Posterior vena cava (tissue), 2 donors: ENCODE measurements at places on chromosomes 2 and 18. TPM values are rescaled to one million over a fixed set of nuclear protein-coding genes. Genes with fewer than 3 reads are reported as not detected.

The SP140L gene
- 17.0 TPM for total RNA-seq

The MCEE gene
- total RNA-seq = 21.3 TPM

DNA sequence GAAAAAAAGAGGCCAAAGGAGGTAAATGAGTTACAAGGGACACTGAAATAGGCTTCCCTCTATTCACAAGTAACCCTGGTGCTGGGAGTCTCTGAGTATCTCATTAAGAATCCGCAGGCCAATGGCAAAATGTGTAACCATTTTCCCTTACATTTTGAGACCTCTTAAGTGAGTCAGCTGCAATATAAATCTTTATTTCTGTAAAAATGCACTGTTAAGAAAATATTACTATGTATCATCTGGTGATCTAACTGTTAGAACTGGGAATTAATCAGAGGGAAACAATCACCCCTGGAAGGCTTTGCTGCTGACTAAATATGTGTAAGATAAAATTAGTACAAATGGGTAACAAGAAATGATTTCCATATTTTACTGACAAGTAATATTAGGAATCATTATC is 483.1 kb upstream of the CHST9 start:
- DNase-seq = no peak

DNA sequence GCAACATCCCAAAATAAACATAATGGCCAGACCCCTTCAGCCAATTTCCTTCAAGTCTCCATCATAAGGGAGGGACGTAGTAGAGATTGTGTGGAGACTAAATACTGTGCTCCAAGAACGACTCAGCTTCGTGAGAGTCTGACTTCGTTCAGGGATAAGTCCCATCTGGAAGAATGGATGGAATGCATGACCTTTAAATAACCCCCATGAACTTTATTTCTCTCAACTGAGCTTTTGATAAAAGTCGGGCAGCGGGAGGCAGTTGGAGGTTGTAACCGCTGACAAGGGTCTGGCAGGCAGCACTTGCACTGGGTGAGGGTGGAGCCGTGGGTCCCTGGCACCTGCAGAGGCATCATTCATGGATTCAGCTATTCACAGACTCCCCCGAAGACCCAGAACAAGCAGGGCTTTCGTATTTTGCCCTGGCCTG is 115.9 kb downstream of the ZFP36L2 start:
- peak; percentile 73 for DNase-seq

- DNase-seq = no peak
These were observed 198.9 kb upstream of the NABP1 start for GRCh38 chr2:191478799-191479679.

DNA sequence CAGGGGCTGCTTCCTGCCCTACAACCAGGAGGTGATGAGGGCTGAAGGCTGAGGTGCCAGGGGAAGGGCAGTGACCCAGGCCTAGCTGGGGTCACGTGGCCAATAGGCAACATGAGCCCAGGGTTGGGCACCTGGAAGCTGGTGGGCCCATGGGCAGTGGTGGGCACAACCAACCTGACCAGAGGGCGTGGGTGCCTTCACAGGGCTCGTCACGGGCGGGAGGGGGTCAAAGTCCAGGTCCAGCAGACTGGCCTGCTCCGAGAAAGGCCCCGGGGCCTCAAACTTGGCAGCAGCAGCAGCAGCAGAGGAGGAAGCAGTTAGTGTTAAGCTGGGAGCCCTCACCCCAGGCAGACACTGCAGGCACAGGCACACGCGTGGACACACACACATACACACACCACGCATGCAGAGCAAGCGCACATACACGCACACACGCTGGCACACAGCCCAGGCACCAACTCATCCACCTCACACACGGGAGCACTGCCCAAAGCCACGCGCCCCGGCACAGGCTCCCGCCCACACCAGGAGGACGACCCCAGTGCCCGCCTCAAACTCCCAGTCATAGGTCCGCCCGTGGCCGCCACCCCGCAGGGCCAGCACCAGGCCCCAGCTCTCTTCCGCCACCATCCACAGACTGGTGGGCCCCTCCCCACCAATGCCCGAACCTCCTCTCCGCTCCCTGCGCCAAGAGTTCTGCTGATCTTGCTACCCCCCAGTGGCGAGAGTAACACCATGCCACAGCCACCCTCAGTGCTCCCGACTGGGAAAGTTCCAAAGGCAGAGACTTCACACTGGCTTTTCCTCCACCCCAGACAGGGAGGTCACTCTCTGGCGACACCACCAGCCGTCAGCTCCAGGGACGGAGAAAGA is 53.0 kb downstream of the BIN1 start:
- DNase-seq = peak; percentile 82

GRCh38 chr2:26462511-26463243 is 15.2 kb downstream of the OTOF start:
- DNase-seq = peak; percentile 90

GRCh38 chr2:171180229-171180930 is 19.7 kb upstream of the TLK1 start:
- no peak for DNase-seq

The CRACDL gene
- 6.8 TPM for total RNA-seq

DNA sequence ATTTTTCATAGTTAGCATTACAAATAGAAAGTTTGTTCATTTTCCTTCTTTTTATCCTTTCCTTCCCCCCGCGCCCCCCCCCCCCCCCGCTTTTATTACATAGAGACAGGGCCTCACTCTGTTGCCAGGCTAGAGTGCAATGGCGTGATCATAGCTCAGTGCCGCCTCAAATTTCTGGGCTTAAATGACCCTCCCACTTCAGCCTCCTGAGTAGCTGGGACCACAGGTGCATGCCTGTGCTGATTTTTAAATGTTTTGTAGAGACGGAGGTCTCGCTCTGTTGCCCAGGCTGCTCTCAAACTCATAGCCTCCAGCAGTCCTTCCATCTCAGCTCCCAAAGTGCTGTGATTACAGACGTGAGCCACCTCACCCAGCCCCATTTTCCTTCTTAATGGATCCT is 91.2 kb upstream of the ALPP start:
- no peak for DNase-seq

DNA sequence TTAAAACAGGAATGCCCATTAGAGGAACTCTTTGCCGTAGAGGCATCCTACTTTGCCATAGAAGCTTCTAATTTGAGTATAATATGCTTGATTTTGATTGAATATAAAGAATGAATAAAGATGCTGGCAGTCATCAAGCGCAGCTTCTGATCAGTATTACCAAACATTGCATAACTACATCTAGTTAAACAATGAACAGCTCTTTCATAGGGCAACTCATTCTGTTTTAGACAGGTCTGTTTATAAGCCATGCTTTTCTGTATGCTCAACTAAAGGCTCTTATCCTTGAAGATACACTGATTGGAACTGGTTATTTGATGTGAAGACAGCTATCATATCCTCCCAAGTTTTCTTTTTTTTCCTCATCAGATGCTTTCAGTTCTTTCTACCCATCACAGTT is 122.6 kb upstream of the FAM117B start:
- DNase-seq = no peak

GRCh38 chr2:216519154-216519762 is 20.6 kb downstream of the RPL37A start:
- DNase-seq = no peak

- DNase-seq = no peak
These were observed 1615.1 kb downstream of the DPP10 start for GRCh38 chr2:116057538-116057937.

The ERFE gene
- total RNA-seq = 0.79 TPM

DNA sequence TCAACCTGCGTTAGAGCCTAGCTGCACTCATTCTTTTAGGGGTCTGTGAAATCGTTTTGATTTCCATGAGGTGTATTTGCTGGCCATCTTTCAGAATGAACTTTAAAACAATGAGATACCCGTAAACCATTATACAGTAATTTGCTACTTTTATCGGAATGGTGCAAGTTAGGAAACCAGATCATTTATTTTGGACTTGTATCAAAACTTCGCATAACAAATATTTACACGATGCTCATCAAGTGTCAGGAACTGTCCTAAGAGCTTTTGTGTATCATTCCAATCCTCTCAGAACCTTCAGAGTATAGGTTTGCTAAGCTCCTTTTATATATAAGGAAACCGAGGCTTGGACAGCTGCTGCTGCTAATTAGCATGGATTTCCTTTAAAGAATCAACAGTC is 22.4 kb upstream of the SLC1A4 start:
- DNase-seq = no peak

GRCh38 chr2:105768176-105768575 is 23.5 kb downstream of the NCK2 start:
- no peak for DNase-seq

The ELOA2 gene
- total RNA-seq = not detected

The CCBE1 gene
- 2.1 TPM for total RNA-seq

DNA sequence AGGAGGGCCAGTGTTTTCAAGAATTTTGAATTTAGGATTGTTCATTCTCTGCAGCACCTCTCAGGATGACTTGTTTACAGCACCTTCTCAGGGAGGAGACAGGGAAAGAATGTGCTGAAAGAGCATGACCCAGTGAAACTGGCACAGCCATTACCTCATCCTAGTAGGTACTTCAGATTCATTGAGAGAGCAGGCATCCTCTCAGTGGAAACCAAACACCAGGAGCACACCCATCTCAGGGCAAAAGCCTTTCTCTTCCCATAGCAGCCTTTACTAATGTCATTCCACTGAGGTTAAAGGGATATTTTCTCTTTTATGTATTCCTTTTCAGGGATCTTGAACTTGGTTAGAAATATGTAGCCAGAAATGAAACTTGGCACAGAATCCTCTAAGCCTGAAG is 2.6 kb downstream of the MAP2 start:
- DNase-seq = no peak

GRCh38 chr2:240450532-240451107 is 15.2 kb downstream of the GPC1 start:
- no peak for DNase-seq

GRCh38 chr18:63238693-63239075 is 80.9 kb downstream of the BCL2 start:
- DNase-seq = no peak

DNA sequence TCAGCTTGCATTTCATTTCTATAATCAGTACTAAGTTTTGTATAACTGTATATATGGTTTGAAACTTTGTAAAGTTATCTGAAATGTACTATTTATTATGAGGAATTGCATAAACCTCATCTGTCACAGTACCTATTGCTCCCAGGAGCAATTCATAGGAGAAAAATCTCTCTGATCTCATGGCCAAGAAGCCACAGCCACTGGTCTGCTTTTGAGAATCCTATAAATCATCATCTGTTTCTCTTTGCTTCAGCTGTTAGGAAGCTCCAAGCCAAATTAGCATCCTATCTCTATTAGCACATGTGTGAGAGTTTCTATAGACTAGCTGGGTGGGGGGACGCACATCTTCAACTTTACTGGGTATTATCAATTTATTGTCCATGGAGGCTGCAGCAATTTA is 210.3 kb downstream of the CYP26B1 start:
- DNase-seq = no peak

DNA sequence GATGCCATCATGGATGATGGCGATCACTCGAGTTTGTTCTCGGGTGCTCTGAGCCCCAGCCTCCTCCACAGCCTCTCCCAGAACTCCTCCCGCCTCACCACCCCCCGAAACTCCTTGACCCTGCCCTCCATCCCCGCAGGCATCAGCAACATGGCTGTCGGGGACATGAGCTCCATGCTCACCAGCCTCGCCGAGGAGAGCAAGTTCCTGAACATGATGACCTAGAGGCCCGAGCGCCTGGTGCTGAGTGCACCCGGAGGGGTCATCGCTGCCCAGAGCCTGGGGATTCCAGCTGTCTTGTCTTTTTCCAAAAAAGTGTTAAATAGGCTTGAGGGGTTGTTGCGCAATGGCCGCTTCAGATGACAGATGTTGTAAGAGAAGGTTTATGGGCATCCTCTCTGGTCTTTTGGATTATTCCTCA is 254.8 kb downstream of the GLI2 start:
- no peak for DNase-seq

The CD8B2 gene
- total RNA-seq = not detected

The FLACC1 gene
- total RNA-seq = 2.4 TPM

The RBM44 gene
- total RNA-seq = 1.6 TPM

The TMEM163 gene
- total RNA-seq = 0.19 TPM

GRCh38 chr18:31398191-31398590 is 21.6 kb downstream of the DSG4 start:
- DNase-seq = no peak

- no peak for DNase-seq
These were observed 31.0 kb downstream of the CYBRD1 start for GRCh38 chr2:171553236-171553635.

DNA sequence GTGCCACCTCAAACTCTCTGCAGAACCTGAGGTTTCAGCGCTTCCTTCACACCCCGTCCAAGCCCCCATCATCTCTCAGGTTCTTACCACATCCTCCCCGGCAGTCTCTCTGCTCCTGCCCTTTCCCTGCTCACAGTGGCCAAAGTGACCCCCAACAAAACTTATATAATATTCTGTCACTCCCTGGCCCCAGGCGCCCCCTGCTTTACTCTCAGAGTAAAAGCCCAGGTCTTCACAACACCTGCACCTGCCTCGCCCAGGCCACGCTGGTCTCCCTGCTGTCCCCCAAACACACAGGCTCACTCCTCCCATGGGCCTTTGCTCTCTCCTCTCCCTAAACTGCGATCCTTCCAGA is 6.4 kb downstream of the ITGB1BP1 start:
- DNase-seq = no peak

DNA sequence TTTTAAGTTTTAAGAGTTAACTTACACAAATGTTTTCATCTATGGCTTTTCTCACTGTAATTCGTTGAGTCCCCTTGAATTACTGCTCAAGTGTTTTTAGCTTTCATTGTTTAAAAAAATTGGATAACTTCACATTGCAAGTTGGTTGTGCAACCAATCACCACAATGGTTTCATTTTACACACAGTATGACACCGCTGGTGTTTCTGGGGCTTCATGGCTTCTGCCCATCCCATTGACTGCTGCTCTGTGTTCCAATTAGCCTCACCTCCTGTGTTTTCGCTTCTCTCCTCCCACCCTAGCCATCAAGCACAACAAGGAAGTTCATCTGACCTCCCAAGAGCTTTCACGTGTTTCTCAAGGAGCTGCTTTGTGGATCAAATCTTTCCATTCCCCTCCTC is 199.1 kb upstream of the CHAC2 start:
- DNase-seq = no peak

The ADD2 gene
- 5.2 TPM for total RNA-seq

DNA sequence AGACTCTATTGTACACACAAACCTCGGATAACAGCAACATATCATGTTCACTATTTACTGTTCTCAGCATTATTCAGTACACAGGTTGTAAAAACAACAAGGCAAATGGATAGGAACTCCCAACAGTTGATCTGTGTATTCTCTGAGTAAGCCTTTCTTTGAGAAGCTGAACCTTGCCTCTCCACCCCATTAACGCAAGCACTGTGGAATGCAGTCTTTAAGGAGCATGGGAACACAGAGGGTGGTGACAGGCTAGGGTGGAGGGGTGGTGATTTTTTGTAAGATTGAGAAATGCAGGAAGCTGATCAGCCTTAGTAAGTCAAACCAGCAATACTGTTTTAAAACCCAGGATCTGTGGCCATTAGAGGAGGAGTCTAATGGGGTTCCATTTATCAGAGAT is 19.6 kb upstream of the SERPINB11 start:
- no peak for DNase-seq

DNA sequence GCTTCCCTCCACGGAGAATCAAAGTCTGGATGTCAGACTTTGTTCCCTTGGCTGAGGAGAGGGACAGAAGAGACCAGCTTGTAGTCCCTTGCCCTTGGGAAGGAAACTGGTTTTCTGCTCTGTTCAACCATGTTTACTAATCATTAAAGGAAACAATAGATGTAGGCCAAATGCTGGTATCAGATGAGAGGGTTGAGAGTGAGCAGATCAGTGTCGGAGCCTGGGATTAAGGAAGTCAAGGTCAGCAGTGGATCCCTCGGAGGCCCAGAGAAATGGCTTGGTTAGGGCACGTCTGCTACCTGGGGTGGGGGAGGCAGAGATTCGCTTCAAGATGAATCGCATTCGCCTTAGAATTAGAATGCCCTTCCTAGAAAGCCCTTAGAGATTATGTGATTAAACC is 109.1 kb downstream of the MYCN start:
- DNase-seq = no peak
